Activated CD8-positive, alpha-beta T cell treated with anti-CD3 and anti-CD28 coated beads for 36 hours (primary cell): ENCODE measurements at places on chromosomes 4 and X. TPM values are rescaled to one million over a fixed set of nuclear protein-coding genes. Genes with fewer than 3 reads are reported as not detected.

Gene KLB
- total RNA-seq, result not detected

Gene CEP135
- total RNA-seq, result 12.9 TPM

Gene BTC
- not detected for total RNA-seq

GRCh38 chr4:80507507-80507906 is 172.0 kb downstream of the CFAP299 start:
- peaks cover 25% of the 10 kb centered on the region for H3K4me1 ChIP-seq
- DNase-seq, result no peak
- no peak overlapping the region for H3K4me3 ChIP-seq
- H3K36me3 ChIP-seq, result no peaks in the 10 kb centered on the region
- H3K27me3 ChIP-seq, result no peaks in the 10 kb centered on the region

- H3K27ac ChIP-seq, result no peak overlapping the region
- H3K36me3 ChIP-seq, result peaks cover 7% of the 10 kb centered on the region
- H3K4me3 ChIP-seq, result no peak overlapping the region
- no peak for DNase-seq
- H3K27me3 ChIP-seq, result no peaks in the 10 kb centered on the region
- no peaks in the 10 kb centered on the region for H3K4me1 ChIP-seq
These were observed 18.3 kb downstream of the AMER1 start for GRCh38 chrX:64186974-64187761.

- no peak for DNase-seq
- no peak overlapping the region for H3K27ac ChIP-seq
These were observed 82.8 kb upstream of the CAMK2D start for GRCh38 chr4:113844369-113844768.

DNA sequence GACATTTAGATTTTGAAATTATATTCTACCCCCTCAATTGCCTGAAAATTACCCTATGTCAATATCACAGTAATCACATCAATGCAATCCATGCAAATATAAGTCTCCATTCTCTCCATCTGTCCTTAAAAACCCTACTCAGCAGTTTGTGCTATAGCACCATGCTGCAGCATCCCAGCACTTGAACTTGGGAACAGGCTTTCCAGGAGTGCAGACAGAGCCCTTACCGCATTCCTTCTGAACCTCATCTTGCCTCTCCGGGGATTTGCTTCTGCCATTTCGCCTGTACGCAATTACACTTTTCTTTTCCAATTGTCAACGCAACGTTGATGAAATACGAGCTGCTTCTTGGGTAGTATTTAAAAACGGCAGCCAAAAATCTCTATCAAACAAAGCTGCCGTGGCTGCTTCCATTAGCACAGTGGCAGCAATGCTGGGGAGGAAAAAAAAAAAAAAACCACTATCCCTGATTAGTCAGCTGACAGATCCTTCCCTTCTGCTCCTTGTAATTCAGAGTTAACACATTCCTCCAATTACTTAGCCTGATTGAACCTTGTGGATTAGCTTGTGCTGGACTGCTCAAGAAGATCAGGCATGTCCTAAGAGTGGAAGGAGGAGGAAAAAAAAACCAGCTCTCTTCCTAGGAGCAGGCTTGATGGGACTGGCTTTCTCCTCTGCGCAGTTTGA is 65.6 kb downstream of the MCF2 start:
- no peak for DNase-seq
- no peaks in the 10 kb centered on the region for H3K36me3 ChIP-seq
- no peaks in the 10 kb centered on the region for H3K4me1 ChIP-seq

- no peak for DNase-seq
- H3K27ac ChIP-seq, result no peak overlapping the region
- H3K4me1 ChIP-seq, result peaks cover 2% of the 10 kb centered on the region
- H3K36me3 ChIP-seq, result no peaks in the 10 kb centered on the region
These were observed 11.4 kb downstream of the RNF175 start for GRCh38 chr4:153748378-153748777.

- no peak overlapping the region for H3K27ac ChIP-seq
- H3K4me1 ChIP-seq, result peaks cover 2% of the 10 kb centered on the region
- no peak overlapping the region for H3K4me3 ChIP-seq
- H3K36me3 ChIP-seq, result no peaks in the 10 kb centered on the region
- no peak for DNase-seq
These were observed 18.2 kb upstream of the SLC25A14 start for GRCh38 chrX:130321550-130321949.

- no peak overlapping the region for H3K4me3 ChIP-seq
- H3K4me1 ChIP-seq, result peaks cover 2% of the 10 kb centered on the region
- no peak overlapping the region for H3K27ac ChIP-seq
- peaks cover 91% of the 10 kb centered on the region for H3K36me3 ChIP-seq
These were observed 200.0 kb downstream of the DCLK2 start for GRCh38 chr4:150278206-150278605.

- peaks cover 43% of the 10 kb centered on the region for H3K4me1 ChIP-seq
- peaks cover 7% of the 10 kb centered on the region for H3K36me3 ChIP-seq
- DNase-seq, result no peak
These were observed 13.3 kb downstream of the NKX3-2 start for GRCh38 chr4:13530823-13531624.

DNA sequence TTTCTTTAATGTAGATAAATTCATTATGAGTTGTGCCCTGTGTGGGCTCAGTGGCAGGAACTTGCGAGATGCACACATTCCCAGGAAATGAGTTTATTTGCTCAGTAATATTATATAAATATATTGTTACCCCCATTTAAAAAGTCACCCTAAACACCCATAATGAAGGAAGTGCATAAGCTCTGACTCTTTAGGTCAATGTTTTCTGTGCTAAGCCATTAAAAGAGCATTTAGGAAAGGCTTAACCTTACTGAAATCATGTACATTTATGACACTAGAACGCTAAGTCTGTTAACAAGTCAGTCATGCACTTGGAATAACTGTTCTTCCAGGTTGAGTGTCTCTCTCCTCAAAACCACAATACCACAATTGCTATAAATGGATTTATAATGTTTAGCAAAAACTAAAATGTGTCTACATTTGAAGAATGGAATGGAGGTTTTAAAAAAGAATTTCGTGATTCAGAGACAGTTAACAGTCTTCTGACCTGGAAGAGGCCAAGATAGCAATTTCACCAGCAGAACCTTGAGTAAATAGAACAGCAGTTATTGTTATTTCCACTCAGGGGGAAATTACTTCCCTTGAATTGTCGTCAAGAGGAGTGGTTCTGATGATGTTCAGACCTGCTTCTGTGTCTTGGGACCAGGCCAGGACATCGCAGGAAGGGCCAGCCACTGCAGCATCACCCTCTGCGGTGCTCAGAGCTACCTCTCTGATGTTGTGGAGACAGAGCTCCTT is 91.1 kb upstream of the VEGFC start:
- no peaks in the 10 kb centered on the region for H3K4me1 ChIP-seq
- no peaks in the 10 kb centered on the region for H3K27me3 ChIP-seq
- H3K36me3 ChIP-seq, result no peaks in the 10 kb centered on the region
- no peak overlapping the region for H3K4me3 ChIP-seq
- H3K27ac ChIP-seq, result no peak overlapping the region

DNA sequence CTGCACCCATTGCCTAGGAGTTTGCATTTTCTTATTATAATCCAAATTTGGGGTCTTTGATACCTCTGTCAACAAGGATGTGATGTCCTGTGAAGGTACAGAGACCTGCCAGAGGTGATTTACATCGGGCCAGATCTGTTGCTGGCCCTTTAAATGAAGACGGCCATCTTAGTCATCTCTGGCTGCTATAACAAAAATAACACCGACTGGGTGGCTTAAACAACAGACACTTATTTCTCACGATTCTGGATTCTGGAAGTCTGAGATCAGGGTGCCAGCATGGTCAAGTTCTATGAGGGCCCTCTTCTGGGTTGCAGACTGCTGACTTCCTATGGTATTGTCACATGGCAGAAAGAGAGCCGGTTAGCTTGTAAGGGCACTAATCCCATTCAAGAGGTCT is 75.7 kb downstream of the F11 start:
- no peak overlapping the region for H3K27ac ChIP-seq
- peaks cover 4% of the 10 kb centered on the region for H3K27me3 ChIP-seq
- no peak for DNase-seq
- H3K4me3 ChIP-seq, result no peak overlapping the region

- no peaks in the 10 kb centered on the region for H3K27me3 ChIP-seq
- no peaks in the 10 kb centered on the region for H3K4me1 ChIP-seq
These were observed 87.8 kb downstream of the PPA2 start for GRCh38 chr4:105386012-105386411.

DNA sequence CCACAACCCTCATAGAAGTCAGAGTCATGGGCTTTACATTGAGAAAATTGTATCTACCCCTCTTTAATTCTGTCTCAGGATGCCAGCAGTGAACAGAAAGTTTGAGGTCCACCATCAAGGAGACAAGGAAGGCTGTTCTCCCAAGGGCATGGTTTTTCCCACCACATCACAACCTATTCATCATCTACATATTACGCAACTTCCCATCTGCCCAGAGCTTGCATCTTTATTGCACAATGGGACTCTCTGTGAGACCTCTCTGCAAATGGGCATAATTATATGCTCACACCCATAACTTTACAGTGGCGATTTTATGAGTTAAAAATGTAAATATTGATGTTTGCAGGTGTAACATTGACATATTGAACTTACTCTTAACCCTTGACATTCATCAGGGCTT is 38.9 kb downstream of the PAGE2 start:
- H3K4me1 ChIP-seq, result no peaks in the 10 kb centered on the region
- no peaks in the 10 kb centered on the region for H3K36me3 ChIP-seq
- peaks cover 5% of the 10 kb centered on the region for H3K27me3 ChIP-seq
- H3K4me3 ChIP-seq, result no peak overlapping the region

- H3K27me3 ChIP-seq, result no peaks in the 10 kb centered on the region
- H3K36me3 ChIP-seq, result peaks cover 3% of the 10 kb centered on the region
- no peak for DNase-seq
- no peak overlapping the region for H3K4me3 ChIP-seq
- H3K27ac ChIP-seq, result no peak overlapping the region
These were observed 3.2 kb upstream of the XKRX start for GRCh38 chrX:100931925-100932285.
